ENCODE measurements at places on chromosomes 11 and 22.

GRCh38 chr11:94199136-94200130, 70.8 kb downstream of the PANX1 start:
- no peak for DNase-seq

DNA sequence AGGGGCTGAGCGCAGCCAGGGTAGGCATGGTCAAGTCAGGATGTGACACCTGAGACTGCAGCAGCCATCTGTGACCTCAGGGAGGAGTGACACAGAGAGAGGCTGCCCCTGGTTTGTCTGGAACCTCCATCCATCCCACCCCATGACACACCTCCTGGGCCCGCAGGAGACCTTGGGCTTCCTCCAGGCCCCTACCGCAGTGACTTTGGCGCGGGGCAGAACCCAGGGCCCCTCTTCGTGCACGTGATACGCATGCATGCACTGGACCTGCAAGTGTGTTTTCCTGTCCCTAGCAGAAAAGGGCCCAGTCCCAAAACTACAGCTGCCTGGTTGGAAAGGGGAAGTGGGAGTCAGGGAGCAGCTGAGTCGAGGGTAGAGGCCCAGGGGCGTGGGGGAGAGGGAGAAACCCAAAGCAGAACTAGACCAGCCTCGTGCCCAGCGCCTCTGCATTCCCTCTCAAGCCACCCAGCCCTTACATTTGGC, 7.9 kb upstream of the CYTH4 start:
- DNase-seq, result no peak

GRCh38 chr11:60371854-60372253, 6.5 kb upstream of the MS4A7 start:
- no peak for DNase-seq

DNA sequence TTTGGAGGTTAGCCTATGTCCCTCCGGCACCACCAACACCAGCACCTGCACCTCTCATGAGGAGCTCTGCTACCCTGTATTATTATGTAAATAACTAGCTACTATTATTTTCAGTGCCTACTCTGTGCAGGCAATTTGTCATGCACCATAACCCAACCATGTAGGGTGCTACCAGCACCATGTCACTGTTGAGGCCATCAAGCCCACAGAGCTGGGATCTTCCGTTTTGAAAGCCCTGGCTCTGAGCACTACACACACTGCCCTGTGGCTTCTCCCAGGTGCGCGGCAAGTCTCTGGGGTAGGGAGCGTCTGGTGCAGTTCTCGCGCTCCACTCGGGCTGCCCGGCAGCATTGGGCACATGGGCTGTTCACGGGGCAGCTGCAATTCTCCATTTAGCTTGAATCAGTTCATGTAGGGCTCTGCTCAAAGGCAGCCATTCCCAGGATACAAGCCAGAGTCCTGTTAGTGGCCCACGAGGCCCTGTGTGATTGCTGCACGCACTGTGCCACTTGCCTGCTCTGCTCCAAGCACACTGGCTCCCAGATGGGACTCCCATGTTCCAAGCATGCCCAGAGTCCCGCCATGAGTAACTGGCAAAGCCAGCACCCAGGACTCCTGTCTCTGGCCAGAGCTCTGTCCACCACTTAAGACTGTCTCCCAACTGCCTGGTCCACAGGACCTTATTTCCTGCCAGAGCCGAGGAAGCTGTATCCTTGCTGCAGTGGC, 42.5 kb upstream of the CDON start:
- no peak for DNase-seq

DNA sequence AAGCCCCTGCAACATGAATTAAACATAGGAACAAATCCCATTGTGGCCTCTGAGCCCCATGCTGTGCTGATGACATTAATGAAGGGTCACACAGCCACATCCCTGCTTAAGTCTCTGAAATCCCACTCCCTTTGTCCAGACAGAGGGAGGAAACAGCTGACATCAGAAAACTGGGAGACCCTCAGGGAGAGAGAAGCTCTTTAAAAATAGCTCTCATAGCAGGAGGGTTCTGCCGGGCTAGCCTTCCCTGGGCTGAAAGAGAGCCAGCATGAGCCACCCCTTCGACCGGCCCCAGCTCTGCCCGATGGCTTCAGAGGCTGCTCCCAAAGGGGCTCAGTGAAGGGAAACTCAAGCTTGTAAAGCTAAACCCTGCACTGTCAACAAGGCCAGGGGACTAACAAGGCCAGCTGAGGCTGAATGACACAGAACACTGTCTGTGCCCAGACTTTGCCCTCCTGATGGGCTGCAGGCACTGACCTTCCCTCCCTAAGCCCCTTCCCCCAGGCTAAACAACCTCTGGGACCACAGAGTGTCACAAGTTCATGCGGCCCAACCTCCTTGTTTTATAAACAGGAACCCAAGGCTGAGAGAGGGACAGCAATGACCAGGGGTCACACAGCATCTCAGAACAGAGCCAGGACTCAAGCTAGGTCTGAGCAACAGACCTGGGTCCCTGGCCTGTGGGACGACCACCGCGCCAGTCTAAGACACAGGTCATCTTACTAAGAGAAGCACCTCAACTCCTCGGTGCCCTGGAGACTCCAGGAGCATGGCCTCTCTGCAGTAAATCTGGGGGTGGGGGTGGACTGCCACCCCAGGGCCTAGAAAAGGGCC, 163.8 kb downstream of the CHST1 start:
- no peak for DNase-seq

- no peak for DNase-seq
Measured at GRCh38 chr11:82832983-82833382, 67.2 kb downstream of the PRCP start.

GRCh38 chr11:9604134-9604533, 30.7 kb downstream of the WEE1 start:
- no peak for DNase-seq

GRCh38 chr22:48093981-48094380, 1331.5 kb downstream of the TBC1D22A start:
- no peak for DNase-seq

GRCh38 chr22:43389227-43389836, 22.5 kb upstream of the MPPED1 start:
- DNase-seq, result no peak

DNA sequence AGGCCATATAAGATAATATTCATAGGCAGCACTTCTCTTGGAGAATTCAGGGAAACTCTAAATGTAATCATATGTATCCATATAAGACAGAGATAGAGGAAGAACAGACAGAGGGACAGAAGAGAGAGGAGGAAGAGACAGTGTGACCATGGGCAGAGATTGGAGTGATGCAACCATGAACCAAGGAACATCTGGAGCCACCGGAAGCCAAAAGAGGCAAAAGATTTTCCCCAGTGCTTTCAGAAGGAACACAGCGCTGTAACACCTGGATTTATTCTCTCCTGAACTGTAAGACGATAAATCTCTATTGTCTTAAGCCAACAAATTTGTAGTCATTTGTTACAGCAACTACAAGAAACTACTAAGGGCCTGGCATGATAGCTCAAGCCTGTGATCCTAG, 57.7 kb downstream of the GAB2 start:
- DNase-seq, result no peak

DNA sequence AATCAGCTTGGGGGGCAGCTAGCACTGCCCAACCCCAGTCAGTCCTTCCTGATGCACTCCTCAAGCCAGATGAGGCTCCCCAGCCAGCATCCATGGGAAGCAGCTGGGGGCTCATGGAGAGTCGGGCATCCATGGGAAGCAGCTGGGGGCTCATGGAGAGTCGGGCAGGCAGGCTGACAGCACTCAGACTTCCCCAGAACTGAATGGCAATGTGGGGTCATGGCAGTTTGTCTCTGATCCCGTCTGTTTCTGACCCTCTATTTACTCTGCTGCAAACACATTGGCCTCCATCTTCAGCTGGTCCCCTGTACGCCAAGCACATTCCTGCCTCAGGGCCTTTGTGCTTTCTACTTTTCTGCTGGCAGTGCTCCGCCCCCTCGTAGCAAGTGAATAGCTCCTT, 314.8 kb downstream of the NTM start:
- no peak for DNase-seq

DNA sequence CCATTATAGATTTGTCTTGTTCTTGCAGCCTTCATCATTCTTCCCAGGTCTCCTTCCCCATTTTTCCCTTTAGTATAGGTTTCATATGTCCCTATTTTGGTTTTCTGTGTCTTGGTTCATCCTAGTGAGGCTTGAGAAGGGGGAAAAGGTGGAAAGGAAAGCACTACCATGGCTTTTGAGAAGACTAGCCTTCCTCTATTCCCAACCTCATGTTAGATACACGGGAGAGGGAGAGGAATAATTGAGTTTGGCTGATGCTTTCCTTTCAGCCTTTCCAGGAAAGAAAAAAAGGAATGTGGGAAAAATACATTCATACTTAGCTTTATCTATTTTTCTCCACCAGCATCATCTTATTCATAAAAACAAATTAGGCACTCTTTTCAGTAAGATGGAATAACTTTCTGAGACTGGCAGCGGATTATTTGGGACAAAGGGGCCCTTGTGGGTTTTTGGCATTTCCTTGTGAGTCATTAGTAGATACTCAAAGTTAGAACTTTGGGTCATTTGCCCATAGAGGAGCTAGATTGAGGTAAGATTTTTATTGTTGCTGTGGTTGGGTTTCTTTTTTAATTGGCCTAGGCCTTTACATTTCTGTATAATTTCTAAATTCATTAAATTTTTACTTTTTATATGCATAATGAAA, 23.8 kb downstream of the CAPRIN1 start:
- no peak for DNase-seq

GRCh38 chr11:62068730-62069129, 55.1 kb upstream of the INCENP start:
- DNase-seq, result no peak

DNA sequence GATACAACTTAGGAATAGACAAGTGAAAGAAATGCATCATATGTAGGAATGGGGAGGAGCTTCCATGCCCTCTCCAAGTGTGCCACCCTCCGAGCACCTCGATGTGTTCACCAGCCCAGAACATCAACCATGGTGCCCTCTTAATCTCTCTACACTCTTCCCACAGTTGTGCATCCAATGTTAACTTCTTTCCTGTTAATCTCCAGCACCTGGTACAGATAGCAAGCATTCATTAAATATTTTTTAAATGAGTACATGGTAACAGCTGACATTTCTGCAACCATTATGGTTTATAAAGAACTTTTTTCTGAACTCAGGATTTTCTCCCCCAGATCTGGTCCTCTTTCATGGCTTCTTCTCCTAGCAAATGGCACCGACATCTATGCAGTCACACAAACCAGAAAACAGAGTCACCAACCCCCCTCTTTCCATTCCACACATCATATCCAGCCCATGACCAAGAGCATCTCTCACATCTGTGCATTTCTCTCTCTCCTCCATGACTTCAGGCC, 118.1 kb upstream of the CLPB start:
- no peak for DNase-seq

DNA sequence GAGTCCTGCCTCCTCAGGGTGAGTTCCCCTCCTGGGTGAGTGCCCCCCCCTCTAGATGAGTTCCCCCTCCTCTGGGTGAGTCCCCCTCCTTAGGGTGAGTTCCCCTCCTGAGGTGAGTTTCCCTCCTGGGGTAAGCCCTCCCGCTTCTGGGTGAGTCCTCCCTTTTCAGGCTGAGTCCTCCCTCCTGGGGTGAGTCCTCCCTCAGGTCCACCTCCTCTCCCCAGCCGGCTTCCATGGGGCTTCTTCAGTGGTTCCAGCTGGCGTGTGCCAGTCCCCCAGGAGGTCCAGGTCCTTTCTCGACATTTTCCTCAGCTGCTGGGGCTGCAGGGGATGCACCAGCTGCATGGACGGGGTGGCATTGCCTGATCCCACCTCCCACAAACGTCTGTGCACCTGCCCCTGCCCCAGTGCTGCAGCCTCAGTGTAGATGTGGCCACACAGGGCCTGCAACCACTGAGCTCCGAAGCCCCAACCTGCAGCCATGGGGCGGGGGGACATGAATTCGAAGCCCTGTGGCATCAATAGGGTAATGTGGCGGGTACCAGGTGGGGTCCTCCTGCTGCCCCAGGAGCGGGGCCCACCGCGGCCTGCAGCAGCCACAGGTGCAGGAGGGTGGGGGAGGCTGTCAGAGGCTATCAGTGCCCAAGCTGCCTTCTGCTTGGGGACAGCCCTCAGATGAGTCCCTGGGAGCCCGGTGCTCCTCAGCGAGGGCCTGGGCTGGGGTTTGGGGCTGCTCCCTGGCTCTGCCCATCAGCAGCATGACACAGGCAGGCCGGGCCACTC, 101.3 kb upstream of the FGF3 start:
- no peak for DNase-seq

- DNase-seq, result no peak
Measured at GRCh38 chr11:26839911-26840698, 118.2 kb upstream of the SLC5A12 start.

DNA sequence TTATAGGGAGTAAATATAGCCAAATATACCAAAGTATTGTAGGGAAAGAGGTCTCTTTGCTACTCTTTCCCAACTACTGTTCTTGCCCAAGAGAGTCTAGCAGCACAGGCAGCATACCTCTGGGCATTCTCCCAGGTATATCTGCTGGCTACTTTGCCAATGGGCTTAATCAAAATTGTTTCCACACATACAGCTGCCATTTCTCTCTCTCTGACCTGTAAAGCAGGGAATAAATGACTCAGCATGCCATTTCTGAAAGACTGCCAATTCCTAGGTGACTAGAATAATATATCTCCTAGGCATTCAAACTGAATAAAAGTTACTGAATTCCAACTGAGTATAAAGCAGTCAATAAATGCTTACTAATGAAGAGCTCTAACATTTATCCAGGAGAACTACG, 44.6 kb downstream of the RDX start:
- DNase-seq, result no peak

DNA sequence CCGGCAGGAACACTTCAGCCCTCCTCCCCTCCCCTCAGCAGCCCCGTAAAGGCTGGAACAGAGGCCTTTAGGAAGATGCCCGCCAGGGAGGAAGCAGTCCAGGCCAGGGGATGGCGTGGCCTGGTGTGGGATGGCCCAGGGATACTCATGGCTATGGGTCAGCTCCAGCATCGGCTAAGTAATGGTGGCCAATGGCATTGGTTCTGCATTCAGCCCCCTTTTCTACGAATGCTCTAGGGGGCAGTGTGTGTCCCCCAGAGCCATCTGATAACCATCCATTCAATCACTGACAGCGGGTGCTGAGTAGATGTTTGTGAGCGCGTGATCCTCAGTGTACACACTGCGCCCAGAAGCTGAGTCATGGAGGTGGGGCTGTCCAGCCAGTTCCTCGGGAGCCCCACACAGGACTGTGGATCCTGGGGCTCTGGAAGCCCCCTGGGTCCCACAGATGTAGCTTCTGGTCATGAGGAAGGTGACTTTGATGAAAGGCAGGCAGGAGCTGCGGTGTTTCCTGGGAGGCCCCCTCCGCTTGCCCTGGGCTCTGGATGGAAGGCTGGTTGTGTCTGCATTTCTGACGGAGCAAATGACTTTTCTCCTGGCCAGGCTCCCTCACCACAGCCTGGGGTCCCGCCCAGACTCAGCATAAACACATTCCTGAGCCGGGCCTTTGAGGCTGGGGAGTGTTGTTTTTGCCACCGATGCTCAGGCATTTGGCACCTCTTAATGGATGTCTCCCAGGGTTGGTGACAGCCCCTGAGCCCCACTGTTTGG, 46.5 kb downstream of the FBLN1 start:
- DNase-seq, result no peak

Measured in NCI-H1092 (cell line).